Upper lobe of left lung (tissue), 6 donors: ENCODE measurements at places on chromosomes 2 and 18.

DNA sequence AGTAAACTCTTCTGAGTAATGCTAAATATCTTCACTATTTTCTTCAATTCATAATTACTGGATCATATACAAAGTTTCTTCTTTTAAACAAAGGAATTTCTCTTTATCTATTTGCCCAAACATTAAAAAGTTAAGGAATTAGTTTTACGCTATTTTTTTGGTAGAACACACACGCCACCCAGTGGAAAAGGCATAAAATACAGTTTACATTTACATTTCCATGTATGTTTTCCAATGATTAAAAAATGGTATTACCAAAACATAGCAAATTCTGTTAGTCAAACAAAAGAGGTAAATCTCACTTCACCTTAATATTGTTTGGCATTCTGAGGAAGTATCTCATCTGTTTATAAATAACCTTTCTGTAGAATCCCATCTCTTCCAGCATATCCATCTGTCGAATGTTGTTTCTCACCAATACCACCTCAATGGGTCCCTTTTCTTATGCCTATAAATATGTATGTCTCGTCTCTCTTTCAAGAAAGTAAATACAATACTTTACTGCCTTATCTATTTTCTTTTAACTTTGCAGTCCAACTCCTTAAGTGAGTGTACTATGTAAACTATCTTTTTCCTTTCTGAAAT, 7.2 kb downstream of the BOLL start:
- DNase-seq: no peak

GRCh38 chr2:235116885-235117492, 165.2 kb downstream of the SH3BP4 start:
- no peak for DNase-seq

DNA sequence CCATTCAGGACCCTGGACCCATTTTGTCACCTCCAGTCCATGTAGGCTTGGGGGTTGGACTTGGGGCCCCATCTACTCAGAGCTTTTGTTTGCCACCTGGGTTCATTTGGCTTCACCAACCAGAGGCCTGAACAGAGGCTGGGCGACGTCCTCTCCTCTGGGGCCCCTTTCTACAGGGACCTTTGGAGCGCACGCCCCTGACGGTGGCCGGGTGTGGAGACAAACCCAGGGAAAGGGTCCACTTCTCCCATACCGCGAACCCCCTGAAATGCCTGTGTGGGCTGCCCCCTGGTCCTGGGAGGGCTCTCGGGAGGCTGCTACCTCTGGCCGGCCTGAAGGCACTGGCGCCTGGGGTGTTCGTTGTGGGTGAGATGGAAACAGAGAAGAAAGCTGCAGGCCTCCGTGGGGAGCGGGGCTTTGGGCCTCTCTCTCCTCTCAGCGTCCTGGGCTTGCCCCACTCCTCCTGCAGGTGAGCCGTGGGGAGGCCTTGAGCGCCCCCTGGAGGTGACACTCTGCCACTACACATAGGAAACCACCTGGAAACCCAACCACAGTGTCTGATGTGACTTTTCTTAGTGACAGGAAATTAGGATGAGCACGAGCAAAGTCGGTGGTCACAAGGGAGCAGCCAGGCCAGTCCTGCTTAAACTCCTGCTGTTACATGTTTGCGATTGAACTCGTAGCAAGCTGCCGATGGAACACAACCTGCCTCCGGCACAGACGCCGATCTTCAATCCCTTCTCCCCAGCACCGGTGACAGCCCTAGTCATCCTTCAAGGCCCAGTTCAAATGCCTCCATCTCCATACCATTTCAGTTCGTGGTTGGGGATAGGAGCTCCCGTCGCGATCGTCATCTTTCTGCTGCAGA, 12.0 kb upstream of the NTSR2 start:
- DNase-seq: peak; percentile 71

DNA sequence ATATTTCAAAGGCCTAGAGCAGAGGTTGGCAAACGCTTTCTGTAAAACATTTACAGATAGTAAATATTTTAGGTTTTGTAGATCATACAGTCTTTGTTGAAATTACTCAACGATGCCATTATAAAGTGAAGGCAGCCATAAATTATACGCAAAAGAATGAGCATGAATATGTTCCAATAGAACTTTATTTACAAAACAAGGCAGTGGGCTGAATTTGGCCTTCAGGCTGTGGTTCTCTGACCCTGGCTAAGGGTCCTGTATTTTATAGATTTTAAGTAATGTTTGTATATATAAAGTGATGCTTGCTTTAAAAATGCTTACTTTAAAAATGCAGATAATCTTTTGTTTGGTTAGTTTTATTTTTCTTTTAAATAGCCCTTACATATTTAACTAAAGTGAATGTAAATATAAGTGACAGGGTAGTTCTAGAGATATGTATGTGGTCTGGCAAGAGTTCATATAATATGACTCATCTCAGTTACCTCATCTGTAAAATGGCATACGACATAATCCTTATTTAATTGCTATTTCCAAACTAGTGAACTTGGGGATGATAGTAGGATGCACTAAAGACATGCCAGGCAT, 51.7 kb upstream of the ATP5MC3 start:
- no peak for DNase-seq

DNA sequence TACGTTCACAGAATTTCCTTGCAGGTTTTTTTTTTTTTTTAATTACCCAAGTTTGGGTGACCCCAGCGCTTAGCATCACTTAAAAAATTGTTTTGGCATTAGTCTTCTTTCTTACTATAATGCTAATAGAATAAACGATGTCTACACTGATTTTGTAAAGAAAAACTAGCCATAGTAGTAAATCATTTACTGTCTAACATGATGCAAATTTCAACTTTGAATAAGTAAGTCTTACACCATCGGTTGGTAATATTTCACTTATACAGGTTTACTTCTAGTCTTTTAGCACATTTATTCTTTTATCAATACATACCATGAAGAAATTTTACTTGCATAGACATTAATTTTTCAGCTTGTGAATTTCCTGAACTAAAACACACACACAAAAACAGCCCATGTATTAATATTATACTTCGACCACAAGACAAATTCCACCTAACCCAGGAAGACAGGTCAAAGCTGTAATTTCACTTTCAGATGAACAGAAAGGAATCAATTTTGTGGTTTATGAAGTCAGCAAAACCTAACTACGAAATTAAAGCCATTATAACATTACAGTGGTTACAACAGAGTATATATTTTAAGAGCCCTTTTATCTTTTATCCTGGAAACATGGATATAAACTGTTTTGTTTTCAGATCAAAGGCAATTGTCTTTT, 1.9 kb downstream of the YES1 start:
- DNase-seq: no peak

DNA sequence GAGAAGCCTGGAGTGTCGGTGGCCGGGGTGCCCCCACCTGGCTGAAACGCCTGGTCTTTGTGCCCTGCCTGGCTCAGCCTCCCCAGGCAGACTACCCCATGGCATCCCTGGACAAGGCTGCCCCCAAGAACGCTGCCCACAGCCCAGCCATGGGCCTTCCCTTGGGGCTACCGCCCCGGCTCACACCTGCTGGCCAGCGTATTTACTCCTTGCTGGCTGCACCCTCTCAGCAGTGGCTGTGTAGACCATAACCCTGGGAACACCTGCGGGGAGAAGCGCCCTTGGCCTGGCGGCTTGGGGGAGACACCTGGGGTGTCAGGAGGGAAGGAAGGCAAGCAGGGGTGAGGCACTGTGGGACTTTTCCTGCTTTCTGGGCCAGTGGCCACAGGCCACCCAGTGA, 17.3 kb downstream of the CAPN10 start:
- no peak for DNase-seq

DNA sequence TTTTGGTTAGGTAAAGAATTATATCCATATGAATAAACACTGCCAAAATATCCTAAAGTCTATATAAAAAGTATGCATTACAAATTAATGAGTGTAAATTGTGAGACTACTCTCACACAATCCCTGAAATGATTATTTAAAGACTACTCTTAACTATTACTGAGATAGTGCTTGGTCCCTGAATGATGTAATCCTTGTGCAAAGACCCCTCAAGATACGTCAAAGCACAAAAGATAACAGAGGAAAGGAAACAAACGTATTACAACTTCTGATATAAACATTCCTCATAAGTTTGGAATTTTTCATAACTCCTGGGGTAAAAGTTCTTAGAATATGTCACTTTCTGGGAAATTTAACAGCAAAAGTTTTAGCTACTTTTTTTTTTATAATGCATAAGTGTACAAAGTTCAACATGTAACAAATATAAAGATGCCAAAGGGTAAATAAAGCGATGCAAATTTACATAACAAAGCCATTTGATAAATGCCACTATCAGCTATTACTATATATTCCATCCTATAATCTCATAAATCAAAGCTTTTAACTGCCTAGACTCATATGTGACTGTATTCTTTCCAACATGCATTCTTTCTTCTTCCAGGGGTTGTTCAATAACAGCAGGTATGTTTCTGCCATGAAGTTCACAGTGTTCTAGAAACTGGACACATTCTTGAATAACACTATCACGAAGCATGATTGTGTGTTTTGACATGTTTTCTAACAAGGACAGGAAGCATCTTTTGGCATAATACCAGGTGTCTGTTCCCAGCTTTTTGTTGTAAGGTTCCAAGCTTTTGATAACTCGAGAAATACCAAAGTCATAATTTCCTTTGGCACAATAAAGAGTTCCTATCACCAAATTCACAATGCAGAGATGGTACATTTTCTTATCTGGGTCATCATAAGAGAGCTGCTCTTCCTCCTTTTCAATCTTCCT, 158.0 kb downstream of the AGPS start:
- DNase-seq: no peak

- DNase-seq: no peak
Measured at GRCh38 chr2:234840336-234840735, 111.5 kb upstream of the SH3BP4 start.

- peak; percentile 60 for DNase-seq
Measured at GRCh38 chr2:28406276-28407096, 13.8 kb downstream of the FOSL2 start.

- DNase-seq: no peak
Measured at GRCh38 chr2:109637749-109638570, 23.8 kb downstream of the SOWAHC start.

- DNase-seq: no peak
Measured at GRCh38 chr18:23953984-23954383, 60.6 kb upstream of the TTC39C start.

- peak; percentile 41 for DNase-seq
Measured at GRCh38 chr18:25832001-25832604, 258.3 kb downstream of the SS18 start.

DNA sequence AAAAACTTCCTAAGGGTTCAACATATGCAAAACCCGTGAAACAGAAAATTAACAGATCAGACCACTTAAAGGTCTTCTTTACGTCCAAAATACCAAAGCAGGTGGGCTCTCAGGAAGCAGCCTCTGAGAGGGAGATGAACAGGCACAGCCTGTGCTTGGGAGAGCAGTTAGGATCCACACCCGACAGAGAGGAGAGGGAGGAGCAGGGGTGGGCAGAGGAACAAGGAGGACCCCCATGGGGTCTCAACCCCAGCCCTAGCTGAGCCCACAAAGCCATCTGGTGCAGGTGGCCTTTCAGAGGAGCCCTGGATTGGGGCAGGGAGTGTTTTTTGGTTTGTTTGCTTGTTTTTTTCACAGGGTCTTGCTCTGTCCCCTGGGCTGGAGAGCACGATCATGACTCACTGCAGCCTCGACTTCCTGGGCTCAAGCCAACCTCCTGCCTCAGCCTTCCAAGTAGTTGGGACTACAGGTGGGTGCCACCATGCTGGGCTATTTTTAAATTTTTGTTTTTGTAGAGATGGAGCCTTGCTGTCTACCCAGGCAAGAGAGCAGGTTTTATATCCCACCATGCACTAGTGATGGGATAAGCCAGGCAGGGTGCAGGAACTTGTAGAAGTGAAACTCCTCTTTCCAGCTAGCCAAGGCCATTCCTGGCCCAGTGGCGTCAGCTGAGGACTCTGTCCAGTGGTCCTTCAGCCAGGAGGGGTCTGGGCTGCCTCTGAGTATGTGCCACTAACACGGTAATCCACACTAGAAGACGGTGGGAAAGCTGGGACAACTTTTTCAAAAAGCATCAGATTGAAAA, 154.1 kb upstream of the HDAC4 start:
- no peak for DNase-seq

DNA sequence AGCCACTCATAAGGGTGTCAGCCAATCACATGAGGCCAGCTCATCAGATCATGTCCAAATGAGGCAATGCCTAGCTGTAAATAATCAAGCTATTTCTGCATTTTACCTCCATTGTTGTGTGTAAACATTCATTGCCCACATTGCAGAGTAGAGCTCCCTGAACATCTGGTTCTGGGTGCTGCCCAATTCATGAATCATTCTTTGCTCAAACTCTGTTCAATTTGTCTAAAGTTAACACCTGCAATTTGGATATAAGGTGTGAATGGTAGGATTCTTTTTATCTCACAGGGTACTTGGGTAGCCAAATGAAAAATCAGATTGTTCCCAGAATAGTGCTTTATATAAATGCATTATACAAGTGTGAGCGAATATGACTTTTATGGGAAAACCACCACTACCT, 345.5 kb upstream of the NT5C1B start:
- DNase-seq: no peak

DNA sequence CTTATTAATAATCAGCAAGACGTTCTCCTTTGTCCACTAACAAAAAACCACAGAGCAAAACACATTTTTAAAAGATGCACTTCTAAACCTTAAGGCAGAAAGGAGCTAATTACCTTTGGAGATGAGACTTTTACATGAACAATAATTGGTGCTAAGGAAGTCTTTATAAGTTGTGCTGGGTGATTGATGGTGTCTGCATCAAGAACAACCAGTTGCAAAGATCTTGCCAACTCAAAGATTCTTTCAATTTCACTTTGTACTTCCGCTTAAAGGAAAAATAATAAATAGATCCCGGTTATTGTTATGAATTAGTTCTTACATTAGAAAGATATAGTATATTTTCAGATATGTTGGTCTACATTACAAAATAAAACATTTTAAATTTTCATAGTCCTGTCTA, 26.9 kb upstream of the ARL5A start:
- DNase-seq: no peak

DNA sequence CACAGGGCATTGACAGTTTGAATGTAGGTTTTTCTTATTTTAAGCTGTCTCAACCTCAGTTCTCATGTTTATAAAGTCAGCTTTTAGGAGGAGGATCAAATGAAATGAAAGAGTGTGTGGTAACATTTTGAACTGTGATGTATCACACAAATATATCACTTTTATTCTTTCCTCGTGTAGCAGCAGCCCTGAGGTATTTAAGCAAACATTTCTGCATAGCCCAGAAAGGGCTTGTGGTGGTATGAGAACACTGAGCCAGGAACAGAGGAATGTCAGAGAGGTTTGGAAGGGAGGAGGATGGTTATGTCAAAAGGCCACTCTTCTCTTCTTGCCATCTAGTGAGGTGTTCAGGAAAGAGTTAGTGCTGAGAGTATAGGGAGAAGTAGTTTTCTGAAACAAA, 150.2 kb downstream of the PARD3B start:
- no peak for DNase-seq

- DNase-seq: no peak
Measured at GRCh38 chr2:182368996-182369395, 57.8 kb downstream of the PDE1A start.
